ENCODE measurements at places on chromosomes 1 and 21.

- DNase-seq: peak; percentile 54
These were observed 107.5 kb downstream of the HIVEP3 start for GRCh38 chr1:41811051-41811795.

DNA sequence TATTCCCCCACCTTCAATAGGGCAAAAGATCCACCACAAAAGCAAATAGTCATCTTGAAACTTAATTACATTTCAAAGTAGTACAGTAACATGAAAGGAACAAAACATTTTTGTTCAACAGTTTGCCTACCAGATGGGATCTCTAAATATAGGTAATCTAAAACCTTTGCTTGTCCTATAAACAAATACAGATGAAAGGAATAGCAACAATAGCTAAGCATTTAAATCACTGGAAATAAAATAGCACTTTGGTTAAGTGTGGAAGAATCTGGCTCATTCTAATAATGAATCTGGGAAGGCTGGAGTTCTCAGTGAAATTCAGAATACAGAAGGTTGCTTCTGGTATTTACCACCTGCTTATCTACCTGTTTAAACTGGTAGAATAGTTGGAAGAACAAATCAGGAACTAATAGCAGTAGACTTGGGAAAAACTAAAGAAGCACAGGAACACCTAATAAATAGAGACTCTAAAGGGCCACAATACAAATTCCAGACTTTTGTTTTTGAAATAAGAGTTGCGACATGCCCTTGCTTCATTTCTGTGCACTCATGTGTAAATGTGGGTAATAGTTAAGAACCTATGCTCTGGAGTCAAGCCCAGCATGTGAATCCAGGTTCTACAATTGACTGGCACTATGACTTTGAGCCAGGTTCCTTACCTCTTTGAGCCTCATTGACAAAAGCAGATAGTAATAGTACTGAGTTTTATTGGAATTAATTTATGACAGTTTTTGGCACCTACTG is 2.3 kb upstream of the LYPLAL1 start:
- no peak for DNase-seq

GRCh38 chr21:14901482-14901958 is 163.3 kb downstream of the NRIP1 start:
- no peak for DNase-seq

- DNase-seq: no peak
These were observed 189.7 kb downstream of the SLC35F3 start for GRCh38 chr1:234094172-234094571.

- no peak for DNase-seq
These were observed 181.4 kb upstream of the L1TD1 start for GRCh38 chr1:62013264-62013663.
